ENCODE measurements at places on chromosomes 4 and X.
A peak's percentile ranks its signal among the peaks of the same experiment; 100 is the strongest.

DNA sequence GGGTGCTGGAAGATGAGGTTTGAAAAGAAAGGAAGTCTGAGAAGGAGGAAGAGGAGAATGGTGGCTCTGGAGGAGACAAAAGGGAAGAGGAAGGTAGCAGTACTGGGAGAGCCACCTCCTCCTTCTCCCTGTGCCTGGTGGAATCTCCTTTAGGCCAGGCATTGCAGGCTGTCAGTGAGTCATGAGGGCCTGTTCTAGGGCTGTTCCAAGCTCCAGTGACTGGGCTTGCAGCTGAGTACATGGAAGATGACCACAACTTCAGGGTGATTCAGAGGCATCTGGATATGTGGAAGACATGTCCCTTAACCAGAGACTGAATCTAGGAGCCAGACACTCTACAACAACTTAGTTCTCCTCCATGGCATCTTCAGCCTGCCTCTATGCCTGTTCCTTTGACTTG, 107.8 kb downstream of the EFNB1 start:
- H3K27ac ChIP-seq, result no peak overlapping the region
- H3K36me3 ChIP-seq, result no peaks in the 10 kb centered on the region
- H3K27me3 ChIP-seq, result peaks cover 3% of the 10 kb centered on the region
- no peak overlapping the region for H3K4me3 ChIP-seq

DNA sequence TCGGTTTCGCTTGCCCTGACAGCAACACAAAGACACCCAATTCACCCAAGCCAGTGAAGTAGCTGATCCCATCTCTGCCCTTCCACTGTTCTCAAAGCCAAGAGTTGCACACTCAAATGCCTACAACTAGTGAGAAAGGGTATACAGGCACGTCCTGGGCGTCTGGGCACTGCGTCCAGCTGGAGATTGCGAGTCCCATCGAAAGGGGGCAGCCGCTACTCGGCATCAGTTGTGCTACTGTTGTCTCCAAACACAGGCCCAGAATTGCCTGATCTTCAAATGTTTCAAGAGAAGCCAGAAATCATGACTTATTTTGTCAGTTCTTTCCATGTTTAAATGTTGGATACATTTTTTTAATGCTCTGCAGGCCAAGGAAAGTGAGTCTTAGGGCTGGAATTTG, 487.8 kb downstream of the BCOR start:
- no peak for DNase-seq
- peaks cover 14% of the 10 kb centered on the region for H3K4me1 ChIP-seq
- H3K4me3 ChIP-seq, result no peak overlapping the region
- no peak overlapping the region for H3K27ac ChIP-seq

GRCh38 chr4:126843492-126844067, 789.2 kb upstream of the INTU start:
- DNase-seq, result no peak
- H3K36me3 ChIP-seq, result no peaks in the 10 kb centered on the region
- H3K27me3 ChIP-seq, result no peaks in the 10 kb centered on the region
- H3K27ac ChIP-seq, result no peak overlapping the region
- H3K4me1 ChIP-seq, result no peaks in the 10 kb centered on the region

DNA sequence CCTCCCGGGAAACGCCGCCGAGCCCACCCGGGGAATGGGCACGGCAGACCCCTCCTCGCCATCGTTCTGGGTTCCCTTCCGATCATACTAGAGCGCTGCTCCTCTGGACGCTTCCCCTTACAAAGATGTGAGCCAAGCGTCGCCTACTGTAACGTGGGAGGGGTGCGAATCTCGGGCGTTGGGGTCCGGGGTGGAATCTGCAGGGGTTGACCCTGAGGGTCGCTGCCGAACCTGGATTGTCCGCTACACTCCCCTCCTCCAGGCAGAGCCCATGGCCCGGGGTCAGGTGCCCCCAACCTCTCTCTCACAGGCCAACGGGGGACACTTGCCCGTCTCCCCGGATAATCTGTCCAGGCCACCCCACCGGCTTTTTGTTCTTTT, 13.8 kb downstream of the BCOR start:
- no peaks in the 10 kb centered on the region for H3K36me3 ChIP-seq
- no peak for DNase-seq
- H3K27ac ChIP-seq, result no peak overlapping the region
- H3K27me3 ChIP-seq, result no peaks in the 10 kb centered on the region
- peaks cover 15% of the 10 kb centered on the region for H3K4me1 ChIP-seq

- H3K27me3 ChIP-seq, result peaks cover 2% of the 10 kb centered on the region
- no peaks in the 10 kb centered on the region for H3K4me1 ChIP-seq
- no peak for DNase-seq
- H3K4me3 ChIP-seq, result no peak overlapping the region
- no peak overlapping the region for H3K27ac ChIP-seq
Measured at GRCh38 chr4:5387457-5387856, 320.9 kb downstream of the EVC2 start.

GRCh38 chrX:154509455-154509854, 6.6 kb downstream of the FAM3A start:
- DNase-seq, result no peak
- H3K4me3 ChIP-seq, result no peak overlapping the region
- H3K27me3 ChIP-seq, result no peaks in the 10 kb centered on the region
- H3K36me3 ChIP-seq, result peaks cover 27% of the 10 kb centered on the region

DNA sequence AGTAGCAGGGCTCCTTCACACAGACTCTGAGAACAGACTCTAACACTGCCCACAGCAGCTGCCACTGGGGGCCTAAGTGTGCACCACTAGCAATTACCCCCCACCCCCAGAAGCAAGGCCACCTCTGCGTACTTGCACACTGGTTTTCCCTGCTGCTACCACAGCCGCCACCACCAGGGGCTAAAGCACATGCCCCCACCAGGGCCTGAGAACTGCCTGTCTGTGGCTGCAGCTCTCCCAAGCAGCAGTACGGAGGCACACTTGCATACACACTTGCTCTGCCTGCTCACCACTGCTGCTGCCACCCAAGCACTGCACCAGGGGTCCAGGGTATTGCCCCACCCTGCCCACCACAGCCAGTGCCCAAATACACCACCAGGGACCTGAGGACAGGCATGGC, 59.6 kb downstream of the SCML2 start:
- H3K4me3 ChIP-seq, result no peak overlapping the region
- no peaks in the 10 kb centered on the region for H3K4me1 ChIP-seq
- H3K27me3 ChIP-seq, result no peaks in the 10 kb centered on the region
- no peak for DNase-seq
- H3K36me3 ChIP-seq, result no peaks in the 10 kb centered on the region
- no peak overlapping the region for H3K27ac ChIP-seq

DNA sequence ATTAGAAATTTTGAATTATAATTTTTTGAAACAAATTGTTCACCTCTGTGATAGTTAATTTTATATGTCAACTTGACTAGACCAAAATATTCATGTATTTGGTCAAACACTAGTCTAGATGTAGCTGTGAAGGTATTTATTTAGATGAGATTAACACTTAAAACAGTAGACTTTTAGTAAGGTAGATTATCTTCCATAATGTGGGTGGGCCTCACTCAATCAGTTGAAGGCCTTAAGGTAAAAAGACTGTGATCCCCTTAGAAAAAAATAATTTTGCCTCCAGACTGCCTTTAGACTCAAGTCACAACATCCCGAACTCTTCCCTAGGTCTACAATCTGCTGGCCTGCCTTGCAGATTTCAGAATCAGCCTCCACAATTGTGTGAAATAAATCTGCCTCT, 177.3 kb upstream of the PABPC5 start:
- no peaks in the 10 kb centered on the region for H3K27me3 ChIP-seq
- H3K4me3 ChIP-seq, result no peak overlapping the region
- H3K36me3 ChIP-seq, result no peaks in the 10 kb centered on the region
- no peak for DNase-seq
- no peak overlapping the region for H3K27ac ChIP-seq
- H3K4me1 ChIP-seq, result no peaks in the 10 kb centered on the region

GRCh38 chr4:1291091-1291490, 1.4 kb downstream of the MAEA start:
- peak overlapping the region; percentile 63 for H3K4me3 ChIP-seq
- H3K27ac ChIP-seq, result no peak overlapping the region
- peaks cover 4% of the 10 kb centered on the region for H3K36me3 ChIP-seq
- peaks cover 24% of the 10 kb centered on the region for H3K4me1 ChIP-seq
- DNase-seq, result no peak

DNA sequence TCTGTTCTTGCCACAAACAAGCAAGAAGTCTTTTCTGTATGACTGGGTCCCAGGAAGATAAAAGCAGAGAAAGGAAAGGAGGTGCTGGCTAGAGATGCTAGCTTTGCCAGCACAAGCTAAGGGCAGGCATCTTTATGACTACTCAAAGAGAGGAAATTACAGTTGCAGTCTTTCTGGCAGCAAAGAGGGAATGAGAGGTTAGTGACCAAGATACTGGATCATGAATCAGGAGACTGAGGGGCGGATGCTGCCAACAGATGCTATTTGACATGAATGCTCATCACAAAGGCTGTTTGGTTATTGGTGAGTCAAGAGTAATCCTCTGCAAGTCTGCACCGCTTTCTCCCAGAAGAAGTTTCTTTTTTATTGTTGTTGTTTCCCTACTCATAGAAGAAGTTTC, 5.5 kb upstream of the XIAP start:
- no peak overlapping the region for H3K4me3 ChIP-seq
- H3K4me1 ChIP-seq, result no peaks in the 10 kb centered on the region

DNA sequence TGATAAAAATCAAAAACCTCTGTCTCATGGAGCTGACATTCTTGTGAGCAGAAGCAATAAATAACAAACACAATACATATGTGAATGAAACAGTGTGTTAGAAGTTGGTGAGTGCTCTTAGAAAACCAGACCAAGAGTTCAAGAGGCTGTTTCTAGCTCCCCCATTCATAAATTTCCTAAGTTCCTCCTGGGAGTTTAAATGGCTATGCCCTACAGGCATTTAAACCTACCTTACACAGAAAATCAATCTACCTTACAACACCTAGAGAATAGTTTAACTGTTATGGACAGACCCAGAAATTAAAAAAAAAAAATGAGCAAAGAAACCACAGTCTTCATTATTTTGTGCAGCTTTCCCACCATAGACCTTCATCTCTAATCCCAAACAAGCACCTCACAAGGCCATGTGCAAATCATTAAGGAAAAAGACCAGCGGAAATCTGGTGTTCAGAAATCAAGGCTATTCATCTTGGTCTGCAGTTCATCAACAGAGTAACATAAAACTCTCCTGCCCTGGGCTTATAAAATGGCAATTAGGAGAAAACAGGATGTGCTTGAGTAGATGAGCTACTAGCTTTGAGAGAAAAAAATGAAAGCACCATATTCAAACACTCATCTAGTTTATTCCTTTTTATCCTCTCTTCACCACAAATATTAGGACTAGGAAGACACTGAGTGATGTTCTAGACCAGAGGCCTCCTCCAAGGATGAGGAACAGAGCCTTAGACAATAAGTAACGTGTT, 147.2 kb downstream of the SHROOM3 start:
- H3K4me1 ChIP-seq, result no peaks in the 10 kb centered on the region
- H3K27ac ChIP-seq, result no peak overlapping the region
- peaks cover 11% of the 10 kb centered on the region for H3K27me3 ChIP-seq
- no peak for DNase-seq

GRCh38 chrX:148813422-148813821, 313.0 kb downstream of the AFF2 start:
- H3K4me1 ChIP-seq, result no peaks in the 10 kb centered on the region
- H3K4me3 ChIP-seq, result no peak overlapping the region
- no peaks in the 10 kb centered on the region for H3K36me3 ChIP-seq

- H3K36me3 ChIP-seq, result peaks cover 25% of the 10 kb centered on the region
Measured at GRCh38 chrX:41350976-41351569, 17.1 kb downstream of the DDX3X start.

- H3K27ac ChIP-seq, result no peak overlapping the region
- no peak for DNase-seq
- no peak overlapping the region for H3K4me3 ChIP-seq
- no peaks in the 10 kb centered on the region for H3K4me1 ChIP-seq
Measured at GRCh38 chr4:99410075-99410474, 25.1 kb downstream of the ADH7 start.

- no peak overlapping the region for H3K4me3 ChIP-seq
- H3K4me1 ChIP-seq, result no peaks in the 10 kb centered on the region
- no peak for DNase-seq
- no peaks in the 10 kb centered on the region for H3K27me3 ChIP-seq
Measured at GRCh38 chrX:73647212-73647611, 84.2 kb downstream of the CHIC1 start.

DNA sequence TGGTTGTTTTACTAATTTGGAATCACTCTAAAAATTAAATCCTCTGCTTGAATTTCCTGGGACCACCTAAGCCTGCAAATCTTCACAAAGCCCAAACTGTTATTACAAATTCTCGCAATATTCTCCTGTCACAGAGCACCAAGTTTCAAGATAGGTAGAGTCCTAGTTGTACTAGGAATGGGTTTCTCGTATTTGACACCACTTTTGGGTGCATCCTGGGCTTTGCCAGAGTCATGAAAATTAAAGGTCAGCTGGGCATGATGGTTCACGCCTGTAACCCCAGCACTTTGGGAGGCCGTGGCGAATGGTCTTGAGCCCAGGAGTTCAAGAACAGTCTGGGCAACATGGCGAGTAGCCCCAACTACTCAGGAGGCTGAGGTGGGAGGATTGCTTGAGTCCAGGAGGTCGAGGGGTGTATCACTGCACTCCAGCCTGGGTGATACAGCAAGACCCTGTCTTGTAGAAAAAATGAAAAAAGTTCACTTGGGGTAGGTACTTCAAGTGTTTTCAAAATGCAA, 30.6 kb upstream of the MANBA start:
- no peak overlapping the region for H3K4me3 ChIP-seq
- no peaks in the 10 kb centered on the region for H3K36me3 ChIP-seq
- DNase-seq, result no peak
- H3K4me1 ChIP-seq, result no peaks in the 10 kb centered on the region
- no peak overlapping the region for H3K27ac ChIP-seq

DNA sequence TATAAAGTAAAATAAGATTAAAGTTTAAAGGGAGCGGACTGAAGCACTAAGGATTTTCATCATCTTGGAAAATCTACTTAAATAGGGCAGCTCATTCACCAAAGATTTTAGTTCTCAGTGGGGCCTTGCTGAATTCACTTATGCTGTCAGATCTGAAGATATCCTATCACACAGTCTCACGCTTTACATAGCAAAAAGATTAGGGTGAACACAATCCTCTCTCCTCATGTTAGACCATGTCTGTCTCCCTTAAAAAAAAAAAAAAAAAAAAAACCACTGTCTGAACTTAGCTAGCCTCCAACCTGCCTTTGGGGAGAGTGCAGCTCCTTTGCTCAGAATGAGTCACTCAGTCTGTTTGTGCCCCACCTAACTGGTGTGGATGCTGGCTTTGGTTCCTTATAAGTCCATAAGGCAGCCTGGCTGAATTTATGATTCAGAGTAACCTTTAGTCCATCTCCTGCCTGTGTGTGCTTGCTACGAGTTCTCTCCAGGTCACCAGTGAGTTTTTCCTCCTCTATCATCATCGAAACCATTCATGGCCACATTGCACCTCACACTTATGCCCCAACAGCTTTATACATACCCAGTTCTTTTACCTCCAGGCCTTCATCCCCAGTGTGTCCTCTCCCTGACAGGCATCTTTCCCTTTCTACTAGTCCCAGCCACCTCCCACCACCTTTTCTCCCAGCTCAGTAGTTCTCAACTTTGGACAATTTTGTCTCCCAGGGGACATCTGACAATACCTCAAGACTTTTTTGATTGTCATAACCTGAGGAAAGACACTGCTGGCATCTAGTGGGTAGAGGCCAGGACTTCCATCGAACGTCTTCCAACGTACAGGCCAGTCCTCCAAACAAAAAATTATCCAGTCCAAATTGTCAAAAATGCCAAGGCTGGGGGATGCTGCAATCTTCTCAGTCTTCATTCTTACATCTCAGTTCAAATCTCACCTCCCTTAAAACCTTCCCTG, 220.7 kb upstream of the EMCN start:
- no peaks in the 10 kb centered on the region for H3K36me3 ChIP-seq
- no peaks in the 10 kb centered on the region for H3K4me1 ChIP-seq
- no peak overlapping the region for H3K4me3 ChIP-seq
- no peak for DNase-seq

GRCh38 chr4:125639182-125639621, 324.4 kb downstream of the FAT4 start:
- no peak overlapping the region for H3K27ac ChIP-seq
- no peak overlapping the region for H3K4me3 ChIP-seq
- H3K4me1 ChIP-seq, result no peaks in the 10 kb centered on the region

- peak; percentile 59 for DNase-seq
- no peaks in the 10 kb centered on the region for H3K27me3 ChIP-seq
Measured at GRCh38 chr4:151801547-151802516, 41.0 kb upstream of the GATB start.

All from T-cell (primary cell).